ENCODE measurements at places on chromosomes 12 and 14. TPM values are rescaled to one million over a fixed set of nuclear protein-coding genes. Genes with fewer than 3 reads are reported as not detected.

DNA sequence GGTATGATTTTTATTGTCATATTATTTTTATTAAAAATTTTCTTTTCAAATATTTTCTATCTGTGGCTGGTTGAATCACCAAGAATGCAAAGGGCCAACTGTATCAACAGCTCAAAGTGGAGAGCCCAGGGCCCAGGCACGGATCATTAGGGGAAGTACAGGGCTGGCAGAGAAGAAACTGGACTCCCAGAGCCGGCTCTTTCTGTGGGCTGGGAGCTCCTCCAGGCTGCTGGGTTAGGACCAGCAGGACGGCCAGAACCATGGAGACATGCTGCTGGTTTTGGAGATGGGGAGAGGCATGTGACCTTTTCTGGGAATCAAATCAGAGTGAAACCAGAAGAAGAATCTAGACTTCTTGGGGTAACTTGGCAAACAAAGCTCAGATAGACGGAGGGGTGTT, 220.5 kb downstream of the CACNA1C start:
- no peak overlapping the region for H3K4me3 ChIP-seq
- no peak for DNase-seq
- H3K4me1 ChIP-seq, result no peaks in the 10 kb centered on the region
- no peaks in the 10 kb centered on the region for H3K27me3 ChIP-seq
- H3K36me3 ChIP-seq, result no peaks in the 10 kb centered on the region

DNA sequence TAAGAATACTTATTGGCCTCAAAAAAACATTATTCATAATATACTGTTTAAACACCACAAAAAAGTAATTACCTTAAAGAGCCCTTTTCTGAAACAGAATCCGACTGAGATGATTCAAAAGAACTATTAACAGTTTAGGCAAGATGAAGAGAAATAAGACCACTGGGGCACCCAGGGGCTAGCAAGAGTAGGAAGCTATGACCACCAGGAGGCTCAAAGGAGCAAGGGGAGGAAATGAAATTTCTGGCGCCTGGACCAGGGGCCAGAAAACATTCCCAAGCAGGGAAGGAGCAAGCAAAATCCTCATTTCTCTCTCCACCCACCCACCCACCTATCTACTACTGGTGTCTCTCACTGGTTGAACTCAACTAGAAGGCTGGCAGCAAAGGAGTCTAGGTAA, 6.3 kb upstream of the DCAF4 start:
- H3K27ac ChIP-seq, result no peak overlapping the region
- H3K27me3 ChIP-seq, result no peaks in the 10 kb centered on the region
- DNase-seq, result no peak

The MGAT4C gene
- not detected for total RNA-seq

DNA sequence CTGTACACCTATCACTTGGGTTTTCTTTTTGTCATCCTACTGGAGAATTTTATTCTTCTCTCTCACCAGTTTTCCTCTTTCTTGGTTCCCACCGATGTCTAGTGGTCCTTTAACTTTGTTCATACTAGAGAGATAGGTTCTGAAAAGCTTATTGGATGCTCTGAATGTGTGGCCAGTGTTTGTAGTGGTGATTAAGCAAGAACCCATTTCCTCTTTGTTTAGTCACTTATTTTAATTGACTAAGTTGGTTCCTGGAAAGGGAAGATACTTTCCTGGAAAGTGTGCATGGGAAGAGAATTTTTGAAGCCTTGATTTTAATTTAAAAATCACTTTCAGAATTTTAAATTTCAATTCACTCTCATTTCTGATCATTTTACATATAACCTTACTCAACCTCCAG, 127.2 kb downstream of the OTOGL start:
- H3K27me3 ChIP-seq, result no peaks in the 10 kb centered on the region
- no peaks in the 10 kb centered on the region for H3K36me3 ChIP-seq
- H3K4me1 ChIP-seq, result no peaks in the 10 kb centered on the region
- DNase-seq, result no peak
- no peak overlapping the region for H3K4me3 ChIP-seq

- no peaks in the 10 kb centered on the region for H3K27me3 ChIP-seq
These were observed 87.8 kb upstream of the PRKD1 start for GRCh38 chr14:30015489-30015888.

- no peaks in the 10 kb centered on the region for H3K27me3 ChIP-seq
- no peak for DNase-seq
- no peak overlapping the region for H3K27ac ChIP-seq
- H3K36me3 ChIP-seq, result no peaks in the 10 kb centered on the region
- H3K4me3 ChIP-seq, result no peak overlapping the region
These were observed 124.3 kb upstream of the EGLN3 start for GRCh38 chr14:34075042-34075744.

The PARP11 gene
- 26.0 TPM for total RNA-seq

GRCh38 chr14:70753518-70753953, 55.8 kb downstream of the MAP3K9 start:
- H3K27me3 ChIP-seq, result no peaks in the 10 kb centered on the region
- H3K36me3 ChIP-seq, result peaks cover 8% of the 10 kb centered on the region
- H3K4me3 ChIP-seq, result no peak overlapping the region
- no peaks in the 10 kb centered on the region for H3K4me1 ChIP-seq
- no peak overlapping the region for H3K27ac ChIP-seq

- DNase-seq, result no peak
- no peaks in the 10 kb centered on the region for H3K27me3 ChIP-seq
- H3K36me3 ChIP-seq, result no peaks in the 10 kb centered on the region
These were observed 81.2 kb downstream of the CCDC60 start for GRCh38 chr12:119415714-119416113.

The TSPAN8 gene
- not detected for total RNA-seq

DNA sequence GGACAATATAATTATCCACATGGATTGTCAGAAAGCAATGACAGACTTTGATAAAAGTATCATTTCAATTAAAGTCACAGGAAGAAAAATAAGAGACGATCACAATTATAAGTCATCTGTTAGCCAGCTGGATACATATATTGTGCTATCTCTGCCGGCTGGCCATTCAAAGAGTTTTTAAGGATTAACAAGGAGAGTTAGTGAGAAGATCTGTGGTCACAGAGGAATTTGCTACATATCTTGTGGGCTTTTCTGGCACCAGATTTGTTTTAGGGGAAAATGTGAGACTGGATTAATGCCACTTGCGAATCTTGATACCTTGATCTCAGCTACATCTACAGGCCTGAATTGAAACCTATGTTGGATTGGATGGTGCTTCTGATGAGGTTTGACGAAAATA, 90.9 kb upstream of the MANSC4 start:
- DNase-seq, result no peak
- H3K27ac ChIP-seq, result no peak overlapping the region
- H3K36me3 ChIP-seq, result no peaks in the 10 kb centered on the region
- H3K4me3 ChIP-seq, result no peak overlapping the region

DNA sequence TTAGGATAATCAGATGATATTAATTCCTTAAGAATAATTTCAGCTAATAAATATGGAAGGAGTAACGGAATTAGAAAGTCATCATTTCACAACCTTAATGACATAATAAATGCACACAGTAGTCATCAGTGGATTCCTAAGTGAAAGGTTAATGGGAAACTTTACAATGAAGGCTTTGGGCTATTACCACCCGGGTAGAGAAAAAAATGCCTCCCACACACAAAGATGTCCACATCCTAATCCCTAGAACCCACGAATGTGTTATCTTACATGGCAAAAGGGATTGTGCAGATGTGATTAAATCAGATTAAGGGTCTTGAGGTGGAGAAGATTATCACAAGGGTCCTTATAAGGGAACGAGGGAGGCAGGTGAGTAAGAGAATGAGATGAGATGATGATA, 5.6 kb downstream of the TMED10 start:
- no peak for DNase-seq
- peaks cover 32% of the 10 kb centered on the region for H3K4me1 ChIP-seq
- H3K36me3 ChIP-seq, result no peaks in the 10 kb centered on the region
- H3K27ac ChIP-seq, result no peak overlapping the region
- H3K4me3 ChIP-seq, result no peak overlapping the region
- H3K27me3 ChIP-seq, result no peaks in the 10 kb centered on the region

DNA sequence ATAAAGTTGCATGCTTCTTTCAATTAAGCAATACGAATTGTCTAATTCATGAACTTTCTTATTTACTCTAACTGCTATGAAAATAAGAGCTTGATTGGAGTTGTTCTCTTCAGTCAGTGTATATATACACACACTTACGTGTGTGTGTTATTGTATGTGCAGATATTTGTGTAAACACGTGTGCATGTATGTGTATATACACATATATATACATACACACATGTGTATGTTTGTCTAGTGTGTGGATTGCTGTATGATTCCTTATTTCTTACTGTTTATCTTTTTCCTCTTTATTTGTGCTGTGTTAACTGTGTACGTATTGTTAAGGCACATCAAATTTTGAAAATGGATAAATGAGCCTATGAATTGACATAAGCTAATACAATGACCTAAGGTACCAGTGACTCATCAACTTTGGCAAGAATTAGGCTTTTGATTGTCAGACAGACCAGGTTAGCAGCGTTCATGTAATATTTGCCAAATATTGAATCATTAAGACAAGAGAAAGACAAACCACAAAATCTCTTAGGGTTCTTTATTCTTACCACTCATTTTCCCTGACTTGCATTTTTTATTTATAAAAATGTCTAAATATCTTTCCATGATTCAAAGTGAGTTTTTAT, 423.9 kb downstream of the SOX5 start:
- DNase-seq, result no peak
- no peaks in the 10 kb centered on the region for H3K27me3 ChIP-seq
- H3K4me1 ChIP-seq, result no peaks in the 10 kb centered on the region
- H3K4me3 ChIP-seq, result no peak overlapping the region
- H3K27ac ChIP-seq, result no peak overlapping the region

The RND1 gene
- total RNA-seq, result 5.0 TPM

GRCh38 chr12:47781479-47782371, 8.7 kb downstream of the SLC48A1 start:
- no peak for DNase-seq
- H3K27ac ChIP-seq, result no peak overlapping the region
- no peak overlapping the region for H3K4me3 ChIP-seq
- no peaks in the 10 kb centered on the region for H3K27me3 ChIP-seq
- H3K36me3 ChIP-seq, result peaks cover 32% of the 10 kb centered on the region
- peaks cover 9% of the 10 kb centered on the region for H3K4me1 ChIP-seq

DNA sequence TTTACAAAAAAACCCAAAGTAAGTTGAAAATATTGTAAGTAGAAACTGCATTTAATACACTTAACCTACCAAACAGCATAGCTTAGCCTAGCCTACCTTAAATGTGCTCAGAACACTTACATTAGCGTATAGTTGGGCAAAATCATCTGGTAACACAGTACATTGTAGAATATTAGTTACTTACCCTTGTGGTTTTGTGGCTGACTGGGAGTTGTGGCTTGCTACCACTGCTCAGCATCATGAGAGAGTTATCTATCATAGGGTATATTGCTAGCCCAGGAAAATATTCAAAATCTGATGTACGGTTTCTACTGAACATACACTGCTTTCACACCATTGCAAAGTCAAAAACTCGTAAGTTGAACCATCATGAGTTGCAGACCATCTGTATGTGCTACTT, 141.7 kb upstream of the GARIN6 start:
- no peaks in the 10 kb centered on the region for H3K4me1 ChIP-seq
- no peak overlapping the region for H3K4me3 ChIP-seq
- no peaks in the 10 kb centered on the region for H3K36me3 ChIP-seq
- no peaks in the 10 kb centered on the region for H3K27me3 ChIP-seq

GRCh38 chr12:113478351-113479011, 6.8 kb upstream of the LHX5 start:
- H3K4me3 ChIP-seq, result no peak overlapping the region
- H3K4me1 ChIP-seq, result peaks cover 12% of the 10 kb centered on the region
- H3K27me3 ChIP-seq, result peaks cover 16% of the 10 kb centered on the region
- DNase-seq, result no peak
- no peak overlapping the region for H3K27ac ChIP-seq
- no peaks in the 10 kb centered on the region for H3K36me3 ChIP-seq

- DNase-seq, result no peak
- no peaks in the 10 kb centered on the region for H3K36me3 ChIP-seq
- no peak overlapping the region for H3K4me3 ChIP-seq
- peaks cover 15% of the 10 kb centered on the region for H3K4me1 ChIP-seq
- H3K27me3 ChIP-seq, result peaks cover 47% of the 10 kb centered on the region
These were observed 556 bp downstream of the GPRC5A start for GRCh38 chr12:12891881-12892355.

GRCh38 chr14:36553656-36554260, 28.7 kb downstream of the NKX2-8 start:
- H3K27me3 ChIP-seq, result peaks cover 11% of the 10 kb centered on the region
- no peak for DNase-seq
- H3K4me1 ChIP-seq, result no peaks in the 10 kb centered on the region
- no peaks in the 10 kb centered on the region for H3K36me3 ChIP-seq
